ENCODE measurements at places on chromosomes 1 and 21.
A peak's percentile ranks its signal among the peaks of the same experiment; 100 is the strongest.

DNA sequence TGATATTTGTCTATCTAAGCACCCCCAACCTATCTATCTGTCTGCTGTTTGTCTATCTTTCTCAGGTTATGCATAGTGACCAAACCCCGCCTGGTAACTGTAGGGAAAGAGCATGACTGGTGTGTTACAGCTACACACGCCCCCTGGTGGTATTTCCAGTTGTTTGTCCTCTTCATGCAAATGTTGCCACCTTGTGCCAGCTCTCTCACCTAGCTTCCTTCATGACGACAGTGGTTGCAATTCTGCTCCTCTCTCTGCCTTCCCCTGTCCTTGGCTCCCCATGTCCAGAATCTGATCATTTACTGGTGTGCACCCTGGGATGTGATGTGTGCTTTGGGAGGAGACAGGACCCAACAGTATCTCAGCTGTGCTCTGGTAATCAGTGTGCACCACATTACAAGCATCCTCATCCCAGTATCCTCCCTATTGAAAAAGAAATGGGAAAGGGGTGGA, 8.1 kb upstream of the INKA2 start:
- DNase-seq: peak; percentile 44

DNA sequence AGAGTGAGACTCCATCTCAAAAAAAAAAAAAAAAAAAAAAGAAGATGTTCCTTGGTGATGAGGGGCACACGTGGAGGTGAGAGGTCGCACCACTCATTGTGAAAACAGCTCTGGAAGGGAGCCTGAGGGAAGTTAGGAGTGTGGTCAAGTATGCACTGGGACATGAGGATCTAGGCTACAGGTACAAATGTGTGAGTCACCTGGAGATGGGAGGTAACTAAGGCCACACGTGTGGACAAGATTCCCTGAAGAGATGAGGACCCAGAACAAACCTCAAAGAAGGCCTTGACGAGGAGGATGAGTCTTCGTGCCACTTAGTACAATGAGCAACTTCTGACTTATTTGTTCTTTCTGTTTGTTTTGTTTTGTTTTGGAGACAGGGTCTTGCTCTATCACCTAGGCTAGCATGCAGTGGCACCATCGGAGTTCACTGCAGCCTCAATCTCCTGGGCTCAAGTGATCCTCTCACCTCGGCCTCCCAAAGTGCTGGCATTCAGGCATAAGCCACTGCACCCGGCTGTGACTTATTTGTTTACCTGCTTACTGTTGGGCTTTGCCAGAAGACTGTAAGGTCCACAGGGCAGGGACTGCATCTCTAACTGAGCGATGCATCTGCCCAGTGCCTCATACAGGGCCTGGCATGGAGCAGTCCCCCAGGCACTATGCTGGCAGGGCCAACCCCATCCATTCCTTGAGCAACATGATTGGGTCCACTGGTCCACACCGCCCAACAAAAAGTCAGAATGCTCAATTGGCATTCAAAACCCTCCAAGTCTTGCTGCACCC, 6.4 kb downstream of the ASAP3 start:
- DNase-seq: no peak

DNA sequence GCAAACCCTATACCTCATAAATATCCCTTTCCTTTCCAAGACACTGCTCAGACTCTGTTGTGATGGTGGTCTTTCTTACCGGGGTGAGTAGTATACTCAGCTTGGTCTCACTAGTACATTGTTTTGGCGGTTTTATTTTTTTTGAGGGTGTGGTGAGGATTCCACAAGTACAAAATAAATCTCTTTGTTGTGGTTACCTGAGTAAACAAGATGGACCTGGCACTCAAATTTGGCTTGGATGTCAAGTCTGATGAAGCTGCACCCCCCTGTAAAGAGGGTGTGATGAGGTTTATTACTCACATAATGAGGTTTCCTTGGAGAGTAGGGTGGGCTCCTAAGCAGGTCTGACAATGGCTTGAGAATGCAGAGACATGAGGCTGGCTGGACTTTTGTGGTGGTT, 68.2 kb upstream of the KCNJ6 start:
- DNase-seq: no peak

DNA sequence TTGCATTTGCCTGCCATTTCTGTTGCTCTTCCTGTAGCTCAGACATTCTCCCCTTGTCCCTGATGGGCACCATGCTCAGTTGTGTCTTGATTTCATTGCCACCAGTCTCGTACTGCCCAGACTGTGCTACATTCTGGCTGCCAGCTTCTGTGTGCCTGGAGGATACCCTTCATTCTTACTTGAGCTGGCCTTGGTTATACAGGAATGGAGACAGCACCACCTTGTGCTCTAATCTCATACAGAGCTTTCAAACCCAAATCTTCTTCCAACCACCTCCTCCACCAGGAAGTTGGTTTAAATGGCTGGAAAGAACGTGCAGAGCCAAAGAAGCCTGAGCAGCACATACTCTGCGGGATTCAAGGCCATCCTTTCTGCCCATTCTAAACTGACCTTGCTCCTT, 165.3 kb downstream of the SLC35F3 start:
- no peak for DNase-seq

DNA sequence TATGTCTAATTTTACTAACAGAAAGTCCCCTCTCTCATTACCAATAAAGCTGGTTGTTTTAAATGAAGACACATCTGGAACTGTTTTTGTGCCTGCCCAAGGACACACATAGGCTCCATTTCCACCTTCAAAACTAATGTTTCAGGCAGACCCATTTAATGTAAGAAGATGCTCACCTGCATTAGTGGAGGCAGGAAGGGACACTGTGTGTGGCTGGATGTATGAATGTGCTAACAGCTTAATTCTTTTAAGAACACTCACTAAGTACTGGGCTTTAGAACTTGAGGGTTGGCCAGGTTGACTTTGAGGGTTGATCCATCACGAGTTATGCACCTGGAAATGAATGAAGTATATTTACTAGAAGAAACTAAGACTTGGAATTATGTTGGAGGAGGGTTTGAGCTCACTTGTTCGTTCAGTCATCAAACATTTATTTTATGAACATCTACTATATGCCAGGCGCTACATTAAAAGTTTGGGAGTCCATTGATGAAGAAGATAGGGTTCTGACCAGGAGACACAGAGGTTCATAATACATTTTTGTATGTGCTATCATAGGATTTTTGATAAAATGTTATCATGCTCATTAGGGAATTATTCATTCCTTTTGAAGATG, 5.4 kb downstream of the JUN start:
- no peak for DNase-seq

- no peak for DNase-seq
These were observed 5.0 kb upstream of the RWDD3 start for GRCh38 chr1:95229037-95229436.

- DNase-seq: no peak
These were observed 26.9 kb upstream of the SH3D21 start for GRCh38 chr1:36279110-36279788.

DNA sequence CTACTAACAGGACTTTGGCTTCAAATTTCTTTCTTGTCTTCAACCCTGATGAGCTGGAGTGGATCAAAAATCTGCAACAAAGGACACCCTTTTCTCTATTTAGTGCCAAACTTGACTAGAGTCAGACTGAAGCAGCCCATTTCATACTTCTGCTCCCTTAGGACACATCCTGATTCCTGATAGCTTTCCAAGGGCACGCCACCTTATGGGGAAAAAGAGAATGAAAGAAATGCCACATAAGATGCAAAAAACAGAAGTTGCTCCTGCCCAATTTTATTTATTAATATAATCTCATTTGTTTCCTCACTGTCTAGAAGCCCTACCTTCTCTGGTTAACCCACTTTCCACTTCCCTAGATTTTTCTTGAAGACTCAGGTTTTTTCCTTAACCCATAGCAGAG, 72.7 kb upstream of the NBPF4 start:
- no peak for DNase-seq

- DNase-seq: no peak
These were observed 72.0 kb upstream of the ATF3 start for GRCh38 chr1:212536586-212536985.

DNA sequence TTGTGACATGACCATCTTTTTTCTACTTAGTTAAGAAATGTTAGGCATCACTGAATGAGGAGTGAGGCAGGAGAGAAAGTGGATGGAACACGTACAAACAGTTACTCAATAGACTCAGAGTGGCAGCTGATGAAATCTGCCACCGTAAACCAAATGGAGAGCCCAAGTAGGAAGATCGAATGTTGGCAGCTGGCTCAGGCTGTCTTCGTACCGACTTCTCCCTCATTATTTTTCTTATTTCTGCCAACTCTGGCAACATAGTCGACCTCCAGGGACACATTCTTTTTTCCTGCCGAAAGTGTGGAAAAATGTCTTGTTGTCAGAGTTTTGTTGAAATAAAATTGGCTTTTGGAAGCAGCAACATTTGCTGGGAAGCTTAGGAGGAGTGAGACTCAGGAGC, 143.3 kb downstream of the GREM2 start:
- no peak for DNase-seq

- no peak for DNase-seq
These were observed 139.2 kb downstream of the TM2D1 start for GRCh38 chr1:61585714-61586113.

- no peak for DNase-seq
These were observed 24.8 kb downstream of the HSD3B1 start for GRCh38 chr1:119531606-119532323.

DNA sequence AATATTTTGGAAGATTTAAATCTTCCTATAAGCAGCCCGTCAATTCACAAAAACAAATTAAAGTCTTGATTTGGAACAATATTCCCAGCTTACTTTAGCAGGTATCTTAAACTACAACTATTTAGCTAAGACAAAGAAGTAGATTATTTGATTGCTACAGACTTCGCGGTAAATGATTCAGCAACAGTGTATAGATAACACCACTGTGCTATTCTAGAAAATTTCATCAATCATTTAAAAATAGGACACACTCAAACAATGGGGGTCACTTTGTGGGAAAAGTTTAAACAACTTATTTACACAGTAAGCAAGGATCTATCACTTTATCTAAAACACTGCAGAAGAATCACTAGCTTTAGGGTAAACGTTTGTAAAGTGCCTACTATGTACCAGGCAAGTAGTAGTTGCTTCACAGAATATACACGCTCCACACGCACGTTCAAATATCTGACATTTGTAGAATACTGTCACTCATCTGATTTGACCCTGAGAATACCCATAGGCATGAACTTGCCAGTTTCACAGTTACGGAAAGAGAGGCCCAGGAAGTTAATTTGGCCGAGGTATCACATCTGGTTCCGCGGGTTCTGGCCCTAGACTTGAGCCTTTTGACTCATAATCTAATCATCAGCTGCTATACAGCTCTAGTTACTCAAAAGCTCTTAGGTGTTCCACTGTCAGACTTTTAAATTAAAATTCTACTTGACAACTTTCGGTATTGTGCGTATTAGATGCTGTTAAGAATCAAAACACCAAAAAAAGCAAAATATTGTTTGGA, 876 bp downstream of the DENND2C start:
- DNase-seq: no peak
